ENCODE measurements at places on chromosomes 5 and 9. TPM values are rescaled to one million over a fixed set of nuclear protein-coding genes. Genes with fewer than 3 reads are reported as not detected.

The TIMD4 gene
- 0.87 TPM for total RNA-seq

The GTF3C5 gene
- total RNA-seq, result 206 TPM

- DNase-seq, result no peak
These were observed 320.2 kb upstream of the NREP start for GRCh38 chr5:112077180-112077579.

- DNase-seq, result no peak
These were observed 4.1 kb downstream of the PAX5 start for GRCh38 chr9:37029776-37030610.

DNA sequence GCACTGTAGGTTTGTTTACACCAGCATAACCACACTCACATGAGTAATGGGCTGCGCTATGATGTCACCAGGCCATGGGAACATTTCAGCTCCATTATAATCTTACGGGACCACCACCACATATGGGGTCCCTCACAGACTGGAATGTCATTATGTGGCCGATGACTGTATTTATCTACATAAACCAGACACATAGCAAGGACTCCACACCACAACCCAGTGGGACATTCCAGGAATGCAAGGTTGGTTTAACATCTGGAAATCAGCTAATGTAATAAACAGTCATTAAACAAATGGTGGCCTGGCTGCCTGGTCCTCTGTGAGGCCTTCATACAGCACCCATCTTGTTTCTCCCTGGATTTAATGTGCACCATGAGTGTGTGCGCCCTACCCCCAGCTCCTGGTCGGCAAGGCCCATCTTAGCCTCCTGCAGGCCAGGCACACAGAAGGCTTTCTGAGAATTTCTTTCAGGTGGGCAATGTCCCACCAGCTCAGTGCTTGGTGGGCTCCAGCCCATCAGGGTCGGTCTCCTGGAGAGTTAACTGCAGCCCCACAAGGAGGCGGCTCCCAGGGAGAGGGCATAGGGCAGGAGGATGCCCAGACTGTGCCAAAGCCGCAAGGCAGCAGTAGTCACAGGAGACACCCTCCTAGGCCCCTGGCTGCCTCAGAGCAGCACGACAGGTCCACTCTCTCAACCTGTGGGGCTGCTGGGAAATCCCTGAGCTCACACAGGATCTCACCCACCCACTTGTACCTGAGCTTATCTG, 35.9 kb upstream of the SARDH start:
- no peak for DNase-seq

All from Caki2 (cell line).